NCI-H226 (cell line): ENCODE measurements at places on chromosomes 4 and X.

GRCh38 chr4:55837903-55838302 is 15.5 kb upstream of the EXOC1 start:
- no peak for DNase-seq

DNA sequence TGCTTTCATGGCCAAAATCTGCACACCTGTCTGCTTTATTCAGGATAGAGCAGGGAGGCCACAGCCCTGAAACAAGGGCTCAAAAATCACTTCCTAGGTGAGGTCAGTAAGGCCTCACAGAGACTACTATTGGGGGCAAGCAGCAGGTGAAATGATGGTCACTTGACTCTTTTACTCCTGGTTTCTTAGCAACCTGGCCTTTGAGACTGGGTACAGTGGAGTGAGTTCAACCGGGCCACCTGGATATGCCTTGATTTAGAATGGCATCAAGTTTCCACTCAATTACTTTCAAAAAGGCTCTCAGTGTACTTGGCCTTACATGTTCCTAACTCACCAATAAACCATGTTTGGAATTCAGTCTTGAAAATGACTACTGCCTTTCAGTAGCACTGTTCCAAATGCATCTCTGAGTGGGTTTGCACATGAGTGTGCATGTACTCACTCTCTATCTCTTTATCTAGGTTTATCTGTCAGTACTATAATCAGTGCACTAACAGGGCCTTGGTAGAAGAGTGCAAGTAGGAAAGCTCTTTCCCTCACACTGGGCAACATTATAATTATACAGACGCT is 388.2 kb downstream of the OPHN1 start:
- no peak for DNase-seq

DNA sequence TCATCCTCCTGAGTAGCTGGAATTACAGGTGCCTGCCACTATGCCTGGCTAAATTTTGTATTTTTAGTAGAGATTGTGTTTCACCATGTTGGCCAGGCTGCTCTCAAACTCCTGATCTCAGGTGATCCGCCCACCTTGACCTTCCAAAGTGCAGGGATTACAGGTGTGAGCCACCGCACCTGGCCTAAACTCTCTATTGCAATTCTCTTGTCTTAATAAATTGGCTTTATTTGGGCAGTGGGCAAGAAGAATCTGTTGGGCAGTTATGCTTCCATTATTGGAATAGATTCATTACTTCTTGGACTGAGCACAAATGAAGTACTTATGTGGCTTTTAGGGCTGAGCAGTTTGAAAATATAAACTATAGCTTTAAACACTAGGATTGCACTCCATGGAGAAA is 8.2 kb upstream of the GPAT3 start:
- no peak for DNase-seq

- DNase-seq, result no peak
Measured at GRCh38 chrX:42087960-42088359, 164.6 kb upstream of the CASK start.

DNA sequence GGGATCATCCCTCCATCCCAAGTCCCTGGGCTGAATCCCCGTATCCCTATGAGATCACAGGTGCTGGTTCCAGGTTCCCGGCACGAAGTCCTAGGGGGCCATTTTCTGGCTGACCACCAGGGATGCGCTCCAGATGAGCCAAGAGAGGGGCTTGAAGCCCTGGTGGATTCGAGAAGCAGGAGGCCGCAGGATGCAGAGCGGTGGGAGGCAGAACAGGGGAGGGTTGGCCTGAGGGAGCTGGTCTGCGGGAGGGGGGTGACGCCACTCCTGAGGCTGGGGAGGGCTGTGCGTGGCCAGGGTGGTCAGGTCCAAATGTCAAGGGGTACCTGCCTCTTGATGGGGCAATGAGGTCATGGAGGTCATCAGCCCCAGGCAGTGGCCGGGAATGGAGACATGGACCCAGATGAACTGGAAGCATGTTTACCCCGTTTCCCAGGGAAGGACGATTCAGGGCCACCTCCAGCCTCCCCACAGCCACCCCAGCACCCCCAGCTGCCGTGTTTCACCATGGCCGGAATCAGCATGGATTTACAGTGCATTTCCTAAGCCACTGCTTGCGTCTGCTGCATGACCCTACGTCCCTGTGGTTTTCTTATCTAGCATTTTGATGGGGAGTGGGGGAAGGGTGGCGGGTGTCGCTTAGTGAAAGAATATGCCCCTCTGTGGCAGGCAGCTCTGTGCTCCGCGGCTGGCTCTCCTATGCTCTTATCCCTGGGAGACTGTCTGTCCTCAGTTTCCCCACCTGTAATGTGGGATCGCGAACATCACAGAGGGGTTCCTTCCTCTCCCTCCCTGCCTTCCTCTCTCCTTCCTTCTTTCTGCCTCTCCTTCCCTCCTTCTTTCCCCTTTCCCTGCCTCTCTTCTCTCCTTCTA is 17.0 kb upstream of the HTRA3 start:
- DNase-seq, result no peak

GRCh38 chrX:3232262-3232923 is 114.1 kb downstream of the MXRA5 start:
- DNase-seq, result no peak

GRCh38 chrX:11143931-11144678 is 33.0 kb downstream of the HCCS start:
- peak; percentile 43 for DNase-seq

DNA sequence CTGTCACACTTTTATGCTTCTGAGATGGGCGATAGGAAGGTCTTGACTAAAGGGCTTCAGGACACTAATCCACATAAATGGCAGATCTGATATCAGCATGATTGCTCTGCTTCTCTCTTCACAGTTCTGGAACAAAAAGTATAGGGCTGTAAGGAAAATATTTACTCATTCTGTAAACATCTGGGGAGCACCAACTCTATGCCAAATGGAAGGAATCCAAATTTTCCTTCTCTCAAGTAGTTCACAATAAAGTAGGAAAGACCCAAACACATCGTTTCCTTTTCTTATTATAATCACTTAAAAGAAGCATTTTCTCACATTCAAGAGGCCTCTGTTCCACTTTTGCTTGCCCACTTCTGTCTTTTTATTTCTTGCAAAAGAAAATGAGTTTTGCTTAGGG is 45.9 kb upstream of the F9 start:
- DNase-seq, result no peak

DNA sequence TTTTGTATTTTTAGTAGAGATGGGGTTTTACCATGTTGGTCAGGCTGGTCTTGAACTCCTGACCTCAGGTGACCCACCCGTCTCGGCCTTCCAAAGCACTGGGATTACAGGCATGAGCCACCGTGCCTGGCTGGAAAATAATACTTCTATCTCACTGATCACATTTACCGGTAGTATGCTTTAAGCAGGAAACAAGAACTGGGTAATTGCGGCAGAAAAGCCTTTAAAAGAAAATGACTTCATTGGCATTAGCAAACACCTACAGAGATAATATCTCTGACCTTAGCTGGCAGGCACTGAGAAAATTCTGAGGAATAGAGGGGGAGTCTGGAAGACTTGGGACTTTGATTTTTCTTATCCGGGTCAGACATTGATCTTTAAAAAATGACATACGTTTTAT is 78.5 kb downstream of the SHROOM3 start:
- DNase-seq, result no peak

DNA sequence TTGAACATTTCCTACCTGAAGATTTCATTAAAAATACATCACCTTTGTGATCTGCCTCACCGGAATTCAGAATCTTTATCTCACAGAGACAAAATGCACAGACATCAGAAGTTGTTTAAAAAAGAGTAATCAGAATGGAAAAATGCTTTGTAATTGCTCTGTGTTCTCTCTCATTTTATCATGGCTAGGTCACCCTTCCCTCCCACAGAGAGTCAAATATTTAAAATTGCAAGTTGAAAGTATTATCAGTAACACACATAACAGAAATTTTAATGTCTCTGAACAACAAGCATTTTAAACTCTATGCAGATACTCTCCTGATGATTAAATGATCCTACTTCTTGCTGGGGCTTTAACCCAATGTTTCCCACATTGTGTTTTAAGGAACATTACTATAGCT is 362.0 kb downstream of the CBLL2 start:
- DNase-seq, result peak; percentile 61

- no peak for DNase-seq
Measured at GRCh38 chr4:115514675-115515074, 401.3 kb upstream of the NDST4 start.

- no peak for DNase-seq
Measured at GRCh38 chr4:46185766-46186165, 61.9 kb upstream of the GABRG1 start.

DNA sequence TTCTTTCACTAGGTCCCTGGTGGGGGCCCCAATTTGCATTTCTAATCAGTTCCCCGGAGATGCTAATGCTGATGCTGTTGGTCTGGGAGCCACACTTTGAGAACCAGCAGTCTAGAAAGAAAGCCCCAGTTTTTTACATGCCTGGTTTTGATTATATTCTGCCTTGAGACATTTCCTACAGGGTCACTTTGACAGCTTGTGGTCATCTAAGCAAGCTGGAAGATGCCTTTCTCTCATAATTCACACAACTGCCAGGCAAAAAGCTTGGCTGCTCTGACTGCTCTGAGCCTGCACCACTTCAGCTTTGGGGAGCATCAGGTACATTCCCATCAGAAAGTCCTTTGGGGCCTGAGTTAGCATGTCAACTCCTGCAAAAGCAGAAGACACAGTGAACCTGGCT is 5.9 kb upstream of the PLAC1 start:
- no peak for DNase-seq

- DNase-seq, result no peak
Measured at GRCh38 chr4:187416216-187416615, 579.4 kb upstream of the ZFP42 start.

DNA sequence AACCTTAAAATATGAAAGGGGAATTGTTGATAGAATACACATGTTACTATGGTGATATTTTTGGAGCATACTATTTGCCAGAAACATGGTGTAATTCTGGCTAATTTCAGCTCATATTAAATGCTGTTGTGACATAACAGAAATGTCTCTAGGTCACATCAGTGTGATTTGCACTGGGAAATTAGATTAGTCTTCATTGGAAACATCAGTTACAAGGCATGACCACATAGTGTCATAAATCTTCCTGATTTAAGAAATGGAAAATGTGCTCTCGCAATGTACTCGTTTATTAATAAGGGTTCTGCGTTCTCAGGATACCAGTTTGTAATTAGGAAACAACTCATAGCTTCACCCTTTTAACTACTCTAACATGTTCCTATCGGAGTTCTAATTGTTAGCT is 72.9 kb upstream of the GYPA start:
- no peak for DNase-seq

DNA sequence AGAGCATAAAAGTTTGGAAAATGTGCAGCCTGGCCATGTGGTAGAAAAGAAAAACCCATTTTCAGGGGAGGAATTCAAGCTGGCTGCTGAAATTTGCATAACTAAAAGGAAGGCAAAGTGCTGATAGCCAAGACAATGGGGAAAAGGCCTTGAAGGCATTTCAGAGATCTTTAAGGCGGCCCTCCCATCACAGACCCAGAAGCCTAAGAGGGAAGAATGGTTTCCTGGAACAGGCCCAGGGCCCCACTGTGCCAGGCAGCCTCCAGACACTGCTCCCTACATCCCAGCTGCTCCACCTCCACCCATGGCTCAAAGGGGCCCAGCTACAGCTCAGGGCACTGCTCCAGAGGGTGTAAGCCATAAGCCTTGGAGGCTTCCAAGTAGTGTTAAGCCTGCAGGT is 158.0 kb upstream of the PRDX4 start:
- no peak for DNase-seq

- peak; percentile 61 for DNase-seq
Measured at GRCh38 chr4:140297221-140297570, 76.2 kb upstream of the SCOC start.

GRCh38 chrX:133610056-133610455 is 194.8 kb upstream of the GPC4 start:
- DNase-seq, result no peak

DNA sequence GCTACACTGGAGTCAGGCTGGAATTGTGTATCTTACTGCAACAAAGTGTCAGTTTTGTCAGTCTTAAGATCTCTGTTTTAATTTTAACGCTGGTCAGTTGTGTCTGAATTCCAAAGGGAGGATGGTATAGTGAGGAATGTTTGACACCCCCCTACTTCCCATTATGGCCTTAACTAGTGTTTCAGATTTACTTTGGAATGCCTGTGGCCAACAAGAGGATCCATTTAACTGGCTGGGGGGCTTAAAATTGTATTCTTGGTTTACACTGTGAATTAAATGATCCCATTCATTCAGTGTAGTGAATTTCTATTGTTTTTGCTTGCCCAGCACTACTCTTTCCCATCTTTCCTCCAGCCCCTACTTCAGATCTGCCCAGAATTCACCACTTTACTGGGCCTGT is 75.8 kb upstream of the IQCM start:
- no peak for DNase-seq

GRCh38 chr4:21991050-21991449 is 42.5 kb upstream of the KCNIP4 start:
- no peak for DNase-seq

DNA sequence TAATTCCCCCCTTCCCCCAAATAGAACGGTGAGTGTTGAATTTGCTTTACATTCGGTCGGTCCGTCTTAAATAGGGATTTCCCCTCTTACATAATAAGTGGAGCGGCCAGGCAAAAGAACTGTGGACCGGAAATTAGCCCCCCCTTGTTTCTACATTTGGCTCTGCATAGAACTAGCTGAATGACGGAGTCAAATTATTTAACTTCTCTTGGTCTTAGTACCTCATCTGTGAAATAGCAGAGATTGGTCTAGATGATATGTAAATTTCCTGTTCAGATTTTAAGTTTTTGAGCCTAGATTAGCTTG is 1.3 kb downstream of the SPATA18 start:
- no peak for DNase-seq
